ENCODE measurements at places on chromosomes 5 and 9.
A peak's percentile ranks its signal among the peaks of the same experiment; 100 is the strongest.

- no peak for DNase-seq
Observed at GRCh38 chr9:5630081-5630507, 1.2 kb downstream of the RIC1 start.

GRCh38 chr5:73242735-73243134 is 69.7 kb downstream of the TMEM174 start:
- no peak for DNase-seq

- no peak for DNase-seq
Observed at GRCh38 chr5:35908228-35908627, 30.2 kb downstream of the CAPSL start.

DNA sequence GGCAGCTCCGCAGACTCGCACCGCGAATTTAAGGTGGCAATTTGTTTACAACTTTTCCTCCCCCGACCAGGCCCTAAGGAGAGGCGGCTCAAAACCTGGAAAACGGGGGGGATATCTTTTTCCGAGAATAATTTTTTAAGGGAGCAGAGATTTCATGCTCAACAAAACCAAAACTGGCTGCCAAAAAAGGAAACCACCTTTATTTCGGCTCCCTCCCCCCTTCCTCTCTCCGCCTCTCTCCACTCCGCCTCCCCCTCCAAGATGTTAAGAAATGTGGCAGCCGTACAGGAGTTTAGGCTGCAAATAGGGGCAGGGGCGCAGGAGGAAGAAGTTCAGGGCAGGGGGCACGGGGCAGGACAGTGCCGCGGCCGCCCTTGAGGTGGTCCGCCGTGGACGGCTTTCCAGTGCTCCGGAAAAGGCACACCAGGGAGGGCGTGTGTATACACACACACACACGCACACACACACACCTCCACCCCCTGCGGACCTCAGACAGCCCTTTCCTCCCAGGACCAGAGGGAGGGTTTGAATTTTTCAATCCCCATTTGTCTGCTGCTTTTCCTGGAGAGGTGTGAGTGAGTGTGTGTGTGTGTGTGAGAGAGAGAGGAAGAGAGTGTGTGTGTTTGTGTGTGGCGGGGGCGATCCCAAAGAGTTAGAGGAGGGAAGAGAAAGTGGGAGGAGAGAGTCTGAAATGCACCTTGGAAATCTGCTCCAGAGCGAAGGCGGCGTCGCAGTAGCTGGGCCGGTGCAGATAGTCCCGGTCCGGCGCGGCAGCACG is 9.1 kb downstream of the PTCH1 start:
- DNase-seq, result no peak

DNA sequence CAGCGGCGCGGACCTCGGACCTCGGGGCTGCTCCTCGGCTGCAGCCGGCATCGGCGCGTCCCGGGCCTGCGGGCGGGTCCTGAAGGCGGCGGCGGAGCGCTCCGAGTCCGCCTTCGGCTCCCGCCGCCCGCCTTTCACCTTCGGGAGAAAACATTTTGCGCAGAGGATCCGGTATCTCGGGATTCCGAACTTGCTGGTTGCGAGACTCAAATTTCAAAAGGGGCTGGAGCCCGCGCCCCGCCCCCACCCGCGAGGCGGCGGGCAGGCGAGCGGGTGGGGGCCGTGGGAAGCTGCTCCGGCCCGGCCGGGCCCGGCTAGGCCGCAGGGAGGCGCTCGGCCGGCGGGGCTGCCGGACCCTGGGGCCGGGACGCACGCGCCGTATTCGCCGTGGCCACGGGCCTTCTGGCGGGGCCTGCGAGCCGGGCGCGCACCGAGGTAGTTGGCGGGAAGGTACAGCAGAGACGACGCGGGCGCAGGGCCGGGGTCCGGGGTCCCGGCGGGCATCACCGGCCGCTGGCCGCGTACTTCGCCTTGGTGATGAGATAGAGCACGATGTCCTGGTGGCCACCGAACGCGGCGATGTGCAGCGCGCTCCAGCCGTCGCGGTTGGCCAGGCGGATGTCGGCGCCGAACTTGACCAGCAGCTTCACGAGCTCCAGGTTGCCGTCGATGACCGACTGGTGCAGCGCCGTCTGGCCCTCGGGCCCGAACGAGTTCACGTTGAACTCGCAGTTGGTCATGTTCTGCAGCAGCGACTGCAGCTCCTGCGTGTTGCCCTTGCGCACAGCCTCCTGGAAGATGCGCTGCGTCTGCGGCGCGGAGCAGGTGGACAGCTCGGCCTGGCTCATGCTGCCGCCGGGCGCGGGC is 757 bp downstream of the NRARP start:
- DNase-seq, result no peak

GRCh38 chr5:37882636-37883035 is 42.8 kb upstream of the GDNF start:
- no peak for DNase-seq

DNA sequence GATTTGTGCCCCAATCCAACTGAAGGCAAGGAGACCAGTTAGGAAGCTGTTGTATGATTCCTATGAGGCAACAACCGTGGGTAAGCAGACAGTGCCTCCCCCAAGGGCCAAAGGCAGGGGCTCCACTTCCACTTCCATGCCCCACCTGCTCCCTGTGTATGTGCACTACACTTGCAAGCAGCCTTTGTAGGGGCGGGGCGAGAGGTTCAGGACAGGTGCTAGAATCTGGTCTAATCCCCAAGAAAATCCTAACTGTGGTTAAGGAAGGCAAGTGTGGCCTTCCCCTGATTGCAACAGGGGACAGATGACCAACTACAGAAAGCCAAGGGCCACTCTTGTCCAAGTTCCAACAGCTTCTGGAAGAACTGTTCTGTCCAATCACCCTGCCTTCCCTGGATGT is 41.7 kb downstream of the B4GALT1 start:
- no peak for DNase-seq

DNA sequence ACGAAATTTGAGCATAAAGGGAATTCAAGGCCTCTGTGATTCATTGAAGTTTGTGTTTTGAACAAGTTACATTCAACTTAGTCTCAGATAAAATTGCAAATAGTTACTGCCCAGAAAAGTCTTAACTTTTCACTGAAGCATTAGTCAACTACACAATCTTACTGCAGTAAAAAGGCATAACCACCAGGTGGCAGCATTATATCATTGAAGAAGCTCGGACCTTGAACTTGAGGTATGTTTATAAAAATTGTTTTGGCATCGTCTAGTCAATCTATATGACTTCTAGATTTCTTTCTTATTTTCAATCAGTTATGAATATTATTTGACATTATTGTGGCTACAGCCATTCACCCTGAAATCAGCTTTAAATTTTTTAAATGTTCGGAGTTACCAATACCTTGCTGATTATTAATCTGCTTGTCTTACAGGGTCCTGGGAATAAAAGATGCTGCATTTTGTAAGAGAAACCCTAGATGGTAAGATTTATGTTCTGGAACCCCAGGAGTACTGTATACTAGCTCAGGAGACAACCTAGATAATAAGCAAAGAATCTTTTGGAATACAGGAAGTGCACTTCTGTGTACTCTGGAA is 83.9 kb upstream of the GRAMD2B start:
- DNase-seq, result peak; percentile 37

- no peak for DNase-seq
Observed at GRCh38 chr5:147303251-147303650, 68.4 kb downstream of the STK32A start.

DNA sequence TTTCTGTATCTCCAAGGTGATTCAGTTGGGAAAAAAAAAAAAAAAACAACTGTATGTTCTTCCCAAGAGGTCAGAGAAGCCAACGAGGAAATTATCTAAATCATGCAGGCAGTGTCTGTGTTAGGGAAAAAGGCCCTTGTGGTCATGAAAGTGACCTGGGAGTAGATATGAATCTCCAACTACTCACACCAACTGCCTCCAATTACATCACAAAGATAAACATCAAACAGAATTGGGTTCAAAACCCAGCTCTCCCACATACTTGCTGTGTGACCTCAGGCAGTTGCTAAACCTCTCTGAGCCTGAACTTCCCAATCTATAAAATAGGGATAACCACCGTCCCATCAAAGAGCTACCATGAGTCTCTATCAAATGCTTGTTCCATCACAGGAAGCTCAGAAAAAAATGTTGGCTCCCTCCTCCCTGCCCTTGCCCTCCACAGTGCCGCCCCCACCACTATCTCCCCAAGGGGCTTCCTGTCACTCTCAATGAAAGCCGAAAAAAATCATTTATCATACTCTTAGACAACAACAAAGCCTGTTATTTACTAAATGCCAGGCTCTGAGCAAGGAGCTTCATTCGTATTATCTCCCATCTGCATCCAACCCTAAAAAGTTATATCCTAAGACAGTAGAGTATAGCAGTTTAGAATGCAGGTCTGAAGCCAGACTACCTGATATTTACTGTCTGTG is 42.9 kb downstream of the CDK5RAP2 start:
- DNase-seq, result no peak

DNA sequence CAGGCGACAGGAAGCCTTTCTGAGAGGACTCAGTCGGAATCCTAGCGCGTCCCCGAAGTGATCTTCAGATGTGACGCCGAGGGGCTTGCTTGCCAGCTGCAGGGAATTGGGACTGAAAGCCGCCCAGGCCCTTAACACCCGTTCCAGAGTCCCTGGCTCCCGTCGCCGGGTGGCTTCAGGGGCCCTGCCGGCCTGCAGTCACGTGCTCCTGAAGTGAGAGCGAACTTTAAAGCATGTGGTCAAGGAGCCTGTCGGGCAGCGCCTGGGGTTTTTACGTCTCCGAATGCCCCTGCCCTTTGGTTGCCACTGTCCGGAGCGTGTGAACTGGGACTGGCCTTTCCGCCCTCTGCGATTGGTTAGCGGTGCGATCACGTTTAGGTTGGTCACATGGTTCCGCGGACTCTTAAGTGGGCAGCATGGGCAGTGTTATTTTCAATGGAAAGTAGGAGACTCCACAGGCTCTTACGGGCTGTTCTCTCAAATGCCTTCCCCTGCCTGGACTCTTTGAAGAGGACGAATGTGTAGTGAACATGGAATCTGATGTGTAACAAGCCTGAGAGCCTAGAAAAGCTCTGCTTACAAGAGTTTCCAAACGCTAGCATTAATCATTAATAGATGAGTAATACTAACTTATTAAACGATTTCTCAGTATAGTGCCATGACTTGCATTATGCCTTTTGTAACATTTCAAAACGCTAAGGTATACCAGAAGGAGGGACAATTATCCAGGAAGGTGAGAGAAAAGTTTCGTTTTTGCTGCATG is 1.9 kb downstream of the VLDLR start:
- no peak for DNase-seq

GRCh38 chr9:21340735-21341134 is 5.5 kb upstream of the KLHL9 start:
- no peak for DNase-seq

DNA sequence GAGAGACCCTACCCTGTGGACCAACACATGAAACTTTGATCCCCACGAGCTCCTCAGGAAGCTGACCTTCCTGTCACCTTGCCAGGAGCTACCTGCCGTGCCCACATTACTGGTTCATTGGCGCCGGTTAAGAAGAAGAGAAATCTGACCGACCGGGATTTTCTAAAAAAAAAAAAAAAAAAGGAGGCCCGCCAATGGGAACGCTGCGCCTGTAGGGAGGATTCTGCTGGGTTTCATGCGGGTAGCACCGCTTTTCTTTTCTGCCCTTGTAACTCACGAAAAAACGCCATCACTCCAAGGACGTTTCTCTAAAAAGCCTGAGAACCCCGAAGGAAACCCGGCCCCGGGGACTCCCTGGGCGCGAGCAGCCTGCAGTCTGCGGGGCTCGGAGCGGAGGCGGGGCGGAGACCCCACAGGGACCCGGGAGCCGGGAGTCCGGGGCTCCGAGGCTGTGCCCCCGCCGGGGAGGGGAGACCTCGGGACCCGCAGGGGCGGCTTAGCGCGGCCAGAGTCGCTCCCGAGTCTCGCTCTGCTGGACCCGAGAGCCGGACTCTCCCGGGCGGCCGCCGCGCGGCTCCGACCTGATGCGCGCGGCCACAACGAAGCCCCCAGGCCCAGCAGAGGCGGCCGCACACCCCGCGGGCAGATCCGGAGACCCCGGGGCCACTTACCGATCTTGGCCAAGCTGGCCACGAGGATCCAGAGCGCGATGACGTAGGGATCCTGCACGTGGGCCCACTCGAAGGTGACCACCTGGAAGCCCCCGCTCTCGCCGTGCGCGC is 617 bp downstream of the SLC9A3 start:
- DNase-seq, result no peak

DNA sequence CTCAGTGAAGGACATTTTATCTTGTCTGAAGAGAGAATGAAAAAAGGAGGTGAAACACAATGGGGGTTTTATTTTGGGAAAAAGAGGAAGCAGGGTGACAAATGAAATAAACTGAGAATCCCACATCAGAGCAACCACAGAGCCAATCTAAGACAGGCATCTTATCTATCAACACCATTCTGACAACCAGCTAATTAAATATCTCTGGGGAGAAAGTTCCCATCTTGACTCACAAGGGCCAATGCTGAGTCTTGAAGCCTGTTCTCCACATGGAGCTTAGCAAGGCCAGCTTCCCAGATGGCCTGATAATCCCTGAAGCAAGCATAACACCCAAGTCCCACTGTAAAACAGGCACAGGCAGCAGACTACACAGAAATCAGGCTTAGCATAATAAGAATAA is 30.4 kb downstream of the DPYSL3 start:
- no peak for DNase-seq

DNA sequence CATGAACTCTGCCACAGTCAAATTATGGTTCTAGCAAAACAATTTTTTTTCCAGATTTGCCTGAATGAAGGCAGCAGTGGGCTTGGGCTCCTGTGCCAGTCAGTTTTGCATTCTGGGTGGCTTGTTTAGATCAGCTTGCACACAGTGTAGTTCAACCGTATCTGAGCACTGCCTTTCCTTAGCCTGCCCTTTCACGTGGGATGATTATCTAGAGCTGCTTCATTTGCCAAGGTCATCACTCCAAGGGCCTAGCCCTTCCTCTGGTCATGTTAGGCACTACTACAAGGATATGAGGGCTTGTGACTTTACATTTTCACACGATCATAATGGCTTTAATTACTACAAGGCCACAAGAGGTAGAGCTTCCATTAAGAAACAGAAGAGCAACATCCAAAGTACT is 150.6 kb upstream of the EFNA5 start:
- DNase-seq, result no peak

DNA sequence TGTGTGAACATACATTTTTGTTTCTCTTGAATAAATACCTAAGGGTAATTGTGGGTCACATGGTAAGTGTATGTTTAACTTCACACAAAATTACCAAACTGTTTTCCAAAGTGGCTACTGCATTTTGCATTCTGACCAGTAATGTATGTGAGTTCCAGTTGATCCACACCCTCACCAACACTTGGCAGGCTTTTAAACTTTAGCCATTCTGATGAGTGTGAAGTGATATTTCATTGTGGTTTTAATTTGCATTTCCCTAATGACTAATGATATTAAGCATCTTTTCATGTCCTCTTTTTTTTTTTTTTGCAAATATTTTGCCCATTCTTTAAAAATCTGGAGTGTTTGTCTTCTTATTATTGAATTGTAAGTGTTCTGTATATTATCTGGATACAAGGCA is 53.5 kb upstream of the MAST4 start:
- DNase-seq, result no peak

- DNase-seq, result no peak
Observed at GRCh38 chr9:11506980-11507379, 894.2 kb upstream of the PTPRD start.

GRCh38 chr9:17744786-17745185 is 165.9 kb downstream of the SH3GL2 start:
- no peak for DNase-seq

- no peak for DNase-seq
Observed at GRCh38 chr9:68428481-68428880, 72.1 kb downstream of the PGM5 start.

Measured in central memory CD8-positive, alpha-beta T cell (primary cell).